Peyer's patch (tissue), 4 donors: ENCODE measurements at places on chromosomes 5 and 9. TPM values are rescaled to one million over a fixed set of nuclear protein-coding genes. Genes with fewer than 3 reads are reported as not detected.

ABLIM3 gene
- 5.3 TPM for total RNA-seq

PCDHA5 gene
- total RNA-seq = 0.27 TPM

- no peak for DNase-seq
Measured at GRCh38 chr9:115443890-115444289, 325.9 kb upstream of the TNC start.

- peak; percentile 53 for DNase-seq
Measured at GRCh38 chr5:132050136-132050535, 10.3 kb upstream of the IL3 start.

- DNase-seq = peak; percentile 83
Measured at GRCh38 chr5:154712518-154713437, 42.4 kb upstream of the LARP1 start.

N4BP3 gene
- total RNA-seq = 0.80 TPM

PCDHGB1 gene
- not detected for total RNA-seq

DNA sequence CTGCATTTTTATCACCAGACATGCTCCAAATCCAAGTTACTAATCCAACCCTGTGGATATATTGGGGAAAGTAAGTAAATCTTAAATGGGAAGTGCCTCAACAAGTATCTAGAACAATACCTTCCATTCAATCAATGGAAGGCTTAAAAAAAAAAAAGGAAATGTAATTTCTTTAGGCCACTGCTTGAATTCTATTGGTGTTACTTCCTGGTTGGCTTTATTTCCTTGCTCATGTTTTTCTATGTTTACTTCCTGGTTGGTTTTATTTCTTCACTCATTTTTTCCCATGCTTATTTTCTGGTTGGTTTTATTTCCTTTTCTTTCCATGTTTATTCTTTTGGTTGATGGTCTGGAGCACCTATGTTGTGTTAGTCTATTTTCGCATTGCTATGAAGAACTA, 363.9 kb downstream of the KDM4C start:
- no peak for DNase-seq
